ENCODE measurements at places on chromosomes 2 and 18. TPM values are rescaled to one million over a fixed set of nuclear protein-coding genes. Genes with fewer than 3 reads are reported as not detected.

Gene SMAD4
- polyA plus RNA-seq, result 61.5 TPM

Gene SALL3
- not detected for polyA plus RNA-seq

Gene RAB31
- polyA plus RNA-seq, result 1.3 TPM

Gene CYS1
- not detected for polyA plus RNA-seq

Gene GPR155
- 17.8 TPM for polyA plus RNA-seq

Gene SERPINB3
- not detected for polyA plus RNA-seq

Gene ATP6V1C2
- 0.11 TPM for polyA plus RNA-seq

Gene MSGN1
- not detected for polyA plus RNA-seq

Gene UGT1A8
- polyA plus RNA-seq, result not detected

Gene DES
- not detected for polyA plus RNA-seq

Gene SLC5A7
- not detected for polyA plus RNA-seq

Gene ZNF2
- 4.5 TPM for polyA plus RNA-seq

Gene FN1
- 0.84 TPM for polyA plus RNA-seq

Gene TMEM17
- polyA plus RNA-seq, result not detected

Gene PAIP2B
- polyA plus RNA-seq, result 2.5 TPM

Gene PSMA8
- 0.73 TPM for polyA plus RNA-seq

Gene B3GNT2
- polyA plus RNA-seq, result 38.9 TPM

Gene TTC32
- polyA plus RNA-seq, result 28.5 TPM

Gene IAH1
- 87.6 TPM for polyA plus RNA-seq

Gene SMYD1
- polyA plus RNA-seq, result not detected

Gene VPS54
- polyA plus RNA-seq, result 10.4 TPM

Gene RNF152
- not detected for polyA plus RNA-seq

Gene NEU2
- not detected for polyA plus RNA-seq

Gene IL1A
- polyA plus RNA-seq, result not detected

Gene CBLN2
- not detected for polyA plus RNA-seq

Gene PIEZO2
- not detected for polyA plus RNA-seq

Gene NMUR1
- 0.90 TPM for polyA plus RNA-seq

Gene RAX
- not detected for polyA plus RNA-seq

Gene CCDC141
- polyA plus RNA-seq, result 10.9 TPM

Gene TRIM43
- polyA plus RNA-seq, result not detected

Gene SLC19A3
- polyA plus RNA-seq, result not detected

Gene COLEC12
- polyA plus RNA-seq, result not detected

Gene MALL
- not detected for polyA plus RNA-seq

Gene INO80D
- 13.2 TPM for polyA plus RNA-seq

Gene TMEFF2
- not detected for polyA plus RNA-seq

Gene PAX8
- not detected for polyA plus RNA-seq

Gene ANKRD30BL
- polyA plus RNA-seq, result not detected

Gene POLR1B
- polyA plus RNA-seq, result 14.3 TPM

Gene ARHGAP25
- 135 TPM for polyA plus RNA-seq
